ENCODE measurements at places on chromosomes 5 and 9.
A peak's percentile ranks its signal among the peaks of the same experiment; 100 is the strongest.

DNA sequence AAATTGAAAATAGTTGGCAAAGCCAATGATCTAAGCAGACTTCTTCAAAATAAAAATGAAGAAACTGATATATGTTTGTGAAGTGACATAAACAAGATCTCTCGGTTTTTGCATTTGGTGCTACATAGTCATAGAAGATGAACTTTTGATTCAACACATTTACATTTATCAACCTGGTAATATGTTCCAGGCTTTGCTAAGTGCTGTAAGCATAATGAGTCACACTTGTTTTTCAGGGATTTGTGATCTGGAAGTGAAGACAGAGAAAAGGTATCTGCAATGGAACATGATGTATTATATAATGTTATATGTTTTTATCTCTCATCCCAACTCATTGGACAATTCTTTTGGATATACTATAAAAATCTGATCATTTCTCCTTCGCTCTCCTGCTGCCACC lies 801.4 kb downstream of the BRINP1 start:
- no peak for DNase-seq

DNA sequence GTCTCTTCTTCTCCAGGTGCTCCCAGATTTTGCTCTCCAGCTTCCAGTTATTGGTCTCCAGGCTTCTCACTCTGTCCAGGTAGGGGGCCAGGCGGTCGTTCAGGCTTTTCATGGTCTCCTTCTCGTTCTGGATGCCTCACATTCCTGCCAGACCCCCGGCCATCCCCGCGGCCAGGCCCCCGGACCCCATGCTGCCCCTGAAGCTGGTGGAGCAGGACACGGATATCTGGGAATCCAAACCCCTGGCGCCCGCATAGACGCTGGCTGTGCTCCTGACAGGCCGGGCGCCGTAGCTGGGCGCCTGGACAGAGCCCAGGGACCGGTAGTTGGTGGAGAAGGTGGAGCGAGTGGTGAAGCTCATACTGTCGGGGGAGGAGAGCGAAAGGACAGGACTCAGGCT lies 534.4 kb upstream of the TLE4 start:
- DNase-seq: no peak

DNA sequence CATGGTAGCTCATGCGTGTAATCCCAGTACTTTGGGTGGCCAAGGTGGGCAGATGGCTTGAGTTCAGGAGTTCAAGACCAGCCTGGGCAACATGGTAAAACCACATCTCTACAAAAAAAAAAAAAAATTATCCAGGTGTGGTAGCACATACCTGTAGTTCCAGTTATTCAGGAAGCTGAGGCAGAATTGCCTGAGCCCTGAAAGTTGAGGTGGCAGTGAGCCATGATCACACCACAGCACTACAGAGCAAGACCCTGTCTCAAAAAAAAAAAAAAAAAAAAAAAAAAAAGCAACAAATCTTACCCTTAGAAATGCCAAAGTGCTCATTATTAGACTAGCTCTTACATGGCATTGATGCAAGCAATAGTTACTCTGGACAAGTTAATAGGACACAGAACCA lies 724.9 kb downstream of the MAT2B start:
- no peak for DNase-seq

DNA sequence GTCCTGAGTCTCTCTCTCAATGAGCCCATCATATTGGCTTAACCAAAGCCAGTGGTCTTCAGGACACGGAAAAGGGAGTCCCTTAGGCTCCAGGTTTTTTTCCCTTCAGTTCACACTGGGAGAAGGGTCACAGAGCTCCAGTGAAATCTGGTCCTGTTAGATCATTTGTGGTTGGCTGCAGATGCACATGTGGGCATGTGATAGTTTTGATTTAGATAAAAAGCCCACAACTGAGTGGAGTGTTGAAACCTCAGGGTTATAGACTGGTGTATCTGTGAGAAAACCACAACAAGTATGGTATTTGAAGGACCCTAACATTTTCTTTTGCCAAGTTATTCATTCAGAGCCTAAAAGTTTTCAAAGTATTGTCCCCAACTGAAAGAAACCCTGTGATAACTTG lies 46.7 kb downstream of the PRLR start:
- DNase-seq: no peak

DNA sequence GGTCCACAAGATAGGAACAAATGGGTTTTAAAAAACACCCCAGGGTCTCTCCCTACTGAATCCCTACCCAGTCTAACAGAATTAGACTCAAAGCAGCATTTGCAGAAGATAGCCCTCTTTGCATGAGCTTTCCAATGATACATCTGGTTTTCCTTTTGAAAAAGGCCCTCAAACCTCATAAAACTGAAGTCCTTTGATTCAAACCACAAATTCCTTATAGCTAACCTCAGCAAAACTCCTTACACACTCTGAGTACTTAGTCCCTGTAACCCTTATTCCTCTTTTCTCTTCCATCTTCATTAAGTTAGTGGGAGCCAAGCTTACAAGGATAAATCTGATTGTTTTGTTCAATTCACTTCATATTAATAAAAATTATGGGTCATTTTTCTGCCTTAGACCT lies 90.5 kb upstream of the TNC start:
- DNase-seq: no peak

DNA sequence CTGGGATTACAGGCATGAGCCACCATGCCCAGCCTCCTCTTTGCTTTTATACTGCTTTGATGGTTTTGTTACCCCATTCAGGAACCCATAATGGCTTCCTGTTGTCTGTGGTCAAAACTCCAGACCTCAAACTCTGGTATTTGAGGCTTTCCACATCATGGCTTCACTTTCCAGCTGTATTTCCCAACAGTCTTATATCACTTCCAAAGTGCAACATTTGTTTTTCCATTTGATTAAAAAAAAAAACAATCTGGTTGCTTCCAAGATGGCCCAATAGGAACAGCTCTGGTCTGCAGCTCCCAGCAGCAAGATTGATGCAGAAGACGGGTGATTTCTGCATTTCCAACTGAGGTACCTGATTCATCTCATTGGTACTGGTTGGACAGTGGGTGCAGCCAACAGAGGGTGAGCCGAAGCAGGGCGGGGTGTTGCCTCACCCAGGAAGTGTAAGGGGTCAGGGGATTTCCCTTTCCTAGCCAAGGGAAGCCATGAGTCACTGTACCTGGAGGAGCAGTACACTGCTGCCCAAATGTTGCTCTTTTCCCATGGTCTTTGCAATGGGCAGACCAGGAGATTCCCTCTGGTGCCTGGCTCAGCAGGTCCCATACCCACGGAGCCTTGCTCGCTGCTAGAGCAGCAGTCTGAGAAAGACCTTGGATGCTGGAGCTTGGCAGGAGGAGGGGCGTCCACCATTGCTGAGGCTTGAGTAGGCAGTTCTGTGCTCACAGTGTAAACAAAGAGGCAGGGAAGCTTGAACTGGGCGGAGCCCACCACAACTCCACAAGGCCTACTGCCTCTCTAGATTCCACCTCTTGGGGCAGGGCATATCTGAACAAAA lies 458.4 kb downstream of the KDM4C start:
- no peak for DNase-seq

GRCh38 chr9:8486095-8486494 lies 686.5 kb upstream of the DMAC1 start:
- peak; percentile 64 for DNase-seq

DNA sequence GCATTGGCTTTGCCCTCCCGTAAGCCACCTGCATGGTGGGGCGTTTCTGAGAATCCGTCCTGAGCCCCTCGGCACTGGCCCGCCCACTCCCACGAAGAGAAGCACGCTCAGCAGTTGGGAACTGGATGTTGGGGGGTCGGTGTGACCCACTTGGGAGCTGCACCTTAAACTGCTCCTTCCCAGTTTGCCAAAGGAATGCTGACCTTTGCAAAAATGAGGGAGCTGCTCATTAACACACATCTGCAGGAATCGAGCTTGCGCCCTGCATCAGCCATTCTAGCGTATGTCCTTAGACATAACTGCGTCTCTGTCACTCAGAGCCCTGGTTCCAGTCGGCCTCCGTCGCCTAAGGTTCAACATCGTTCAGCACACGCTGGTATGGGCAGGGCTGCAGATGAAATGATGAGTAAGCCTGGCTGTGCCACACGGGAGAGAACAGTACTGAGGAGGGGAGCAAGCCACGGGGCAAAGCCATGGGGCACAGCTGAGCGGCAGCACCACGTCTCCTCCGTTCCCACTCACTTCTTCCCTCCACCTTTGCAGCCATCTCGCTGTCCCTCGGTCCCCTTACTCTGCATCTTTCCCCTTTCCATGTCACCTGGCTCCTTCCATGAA lies 28.8 kb upstream of the NCS1 start:
- DNase-seq: no peak

DNA sequence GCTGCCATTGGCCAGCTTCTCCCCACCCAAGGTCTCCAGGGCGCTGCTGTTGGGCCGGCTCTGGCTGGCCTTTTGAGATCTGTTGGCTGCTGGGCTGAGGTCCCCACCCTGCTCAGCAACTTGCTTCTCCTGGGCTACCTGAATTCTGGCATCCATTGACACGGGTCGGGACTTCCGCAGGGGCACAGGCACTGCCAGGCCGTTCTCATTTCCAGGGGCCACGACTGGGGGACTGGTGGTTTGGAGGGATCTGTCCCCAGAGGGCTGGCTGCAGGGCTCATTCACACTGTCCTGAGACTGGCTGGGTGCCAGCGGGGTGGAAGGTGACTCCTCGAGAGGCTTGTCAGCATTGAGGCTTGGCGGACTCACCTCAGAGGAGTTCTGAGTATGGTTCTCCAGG lies 87.1 kb upstream of the FBXW11 start:
- no peak for DNase-seq

DNA sequence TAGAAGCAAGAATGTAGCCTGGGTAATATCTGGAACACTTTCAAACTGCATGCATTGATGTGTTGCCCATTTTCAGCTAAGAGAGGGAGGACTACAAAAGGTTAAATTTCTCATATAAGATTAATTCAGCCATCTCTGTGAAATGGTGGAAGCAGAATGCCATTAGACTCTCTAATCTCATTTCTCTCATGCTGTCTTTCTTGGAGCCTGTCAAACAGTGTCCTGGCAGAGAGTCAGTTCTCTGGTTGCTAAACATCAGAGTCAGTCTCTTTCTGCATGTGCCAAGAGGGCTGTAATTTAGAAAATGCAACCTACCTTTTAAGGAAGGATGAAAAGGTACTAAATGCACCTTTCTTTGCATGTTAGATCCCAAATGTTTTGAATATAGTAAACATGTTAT lies 910 bp upstream of the GARNL3 start:
- DNase-seq: no peak

GRCh38 chr5:128202320-128202719 lies 118.8 kb downstream of the SLC12A2 start:
- no peak for DNase-seq

DNA sequence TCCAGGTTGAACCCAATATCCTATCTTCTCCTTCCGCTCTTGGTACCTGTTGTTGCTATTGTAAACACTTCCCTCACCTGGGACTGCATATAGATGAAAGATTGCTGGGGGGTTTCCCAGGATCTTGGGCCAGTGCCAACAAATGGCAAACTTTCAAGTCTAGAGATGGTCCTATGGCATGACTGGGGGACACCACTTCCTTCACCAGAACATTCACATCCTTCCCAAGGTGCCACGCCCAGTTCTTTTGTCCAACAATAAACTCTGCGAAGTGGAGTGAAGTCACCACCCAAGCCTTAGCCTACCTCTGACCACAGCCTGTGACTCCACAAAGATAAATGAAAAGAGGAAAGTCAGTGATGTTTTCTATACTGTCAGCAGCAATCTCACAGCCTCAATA lies 34.4 kb downstream of the DOCK8 start:
- no peak for DNase-seq

DNA sequence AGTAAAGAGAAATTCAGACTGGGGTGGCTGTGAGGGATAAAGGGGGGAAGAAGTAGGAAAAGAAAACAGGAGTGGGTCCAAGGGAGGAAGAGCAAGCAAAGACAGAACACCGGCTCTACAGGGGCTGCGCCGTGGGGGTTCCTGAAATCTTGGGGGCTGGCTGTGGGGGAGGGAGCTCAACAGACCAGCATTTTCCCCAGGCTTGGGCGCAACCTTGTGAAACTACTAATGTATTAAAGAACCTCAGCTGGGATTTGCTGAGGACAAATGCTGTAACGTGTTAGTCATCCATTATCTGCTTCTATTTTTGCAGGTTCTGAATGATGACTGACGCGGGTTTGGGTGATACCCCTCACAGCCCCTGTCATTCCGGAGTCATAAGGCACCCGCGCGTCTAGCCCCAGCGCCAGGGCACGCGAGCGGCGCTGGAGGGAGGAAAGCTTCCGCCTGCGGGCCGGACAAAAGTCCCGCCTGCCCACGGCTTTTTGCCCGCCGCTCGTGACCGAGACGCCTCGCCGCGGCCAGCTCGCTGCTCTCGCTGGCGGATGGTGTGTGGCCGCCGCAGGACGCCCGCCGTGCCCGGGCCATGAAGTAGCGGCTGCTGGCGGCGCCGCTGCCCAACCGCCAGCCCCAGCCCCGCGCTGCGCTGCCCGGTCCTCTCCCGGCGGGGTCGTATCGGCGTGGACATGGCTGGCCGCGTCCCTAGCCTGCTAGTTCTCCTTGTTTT lies 110.6 kb downstream of the PAM start:
- DNase-seq: peak; percentile 54

DNA sequence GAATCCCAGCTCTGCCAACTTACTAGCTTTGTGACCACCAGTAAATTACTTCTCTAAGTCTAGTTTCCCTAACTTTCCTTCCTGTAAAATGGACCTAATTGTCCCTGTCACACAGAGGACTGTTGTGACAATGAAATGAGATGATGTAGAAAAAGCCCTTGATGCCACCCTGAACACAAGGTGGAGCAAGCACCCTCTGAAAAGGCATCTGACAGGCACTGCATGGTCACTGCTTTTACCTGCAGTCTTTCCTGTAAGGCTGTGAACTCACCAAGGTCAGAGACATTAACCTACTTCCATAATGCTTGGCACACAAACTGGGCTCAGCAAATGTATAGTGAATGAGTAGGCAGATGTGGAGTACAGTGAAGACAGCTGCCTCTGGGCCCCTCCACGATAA lies 6.1 kb downstream of the SLC31A2 start:
- DNase-seq: no peak

DNA sequence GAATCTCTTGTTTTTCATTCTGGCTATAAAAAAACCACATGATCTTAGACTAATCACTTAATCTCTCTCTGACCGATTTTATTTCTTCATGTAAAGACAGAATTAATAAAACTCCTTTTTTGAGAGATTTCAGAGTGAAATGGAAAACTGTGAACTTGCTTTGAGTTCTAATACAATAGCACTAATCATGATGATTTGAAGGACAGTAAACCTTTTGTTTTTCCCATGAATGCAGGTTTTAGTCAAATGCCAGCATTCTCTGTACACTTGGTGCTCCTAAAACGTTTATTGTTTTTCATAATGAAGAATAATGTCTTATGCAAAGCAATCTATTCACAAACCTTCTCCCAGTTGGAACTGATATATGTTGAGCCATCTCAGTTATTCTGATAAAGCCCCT lies 86.8 kb downstream of the SLC24A2 start:
- no peak for DNase-seq

DNA sequence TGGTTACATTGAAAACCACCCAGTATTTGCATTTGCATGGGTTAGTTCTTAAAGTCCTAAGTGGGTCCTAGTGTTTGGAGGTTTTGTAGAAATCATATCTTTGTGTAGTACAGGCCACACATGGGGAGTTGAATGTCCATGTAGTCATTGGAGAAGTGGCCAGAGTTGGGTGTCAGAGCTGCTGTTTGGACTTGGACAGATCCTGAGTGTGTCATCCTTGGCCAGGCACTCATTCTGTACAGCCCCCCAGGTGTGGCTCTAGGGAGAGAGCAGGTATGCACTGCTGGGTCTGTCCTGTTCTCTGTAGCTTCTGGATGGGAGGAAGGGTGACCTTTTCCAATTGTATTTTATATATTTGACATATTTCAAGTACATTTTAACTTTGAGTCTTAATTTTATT lies 82.4 kb downstream of the IQGAP2 start:
- no peak for DNase-seq
